ENCODE measurements at places on chromosomes 11 and 22. TPM values are rescaled to one million over a fixed set of nuclear protein-coding genes. Genes with fewer than 3 reads are reported as not detected.

DNA sequence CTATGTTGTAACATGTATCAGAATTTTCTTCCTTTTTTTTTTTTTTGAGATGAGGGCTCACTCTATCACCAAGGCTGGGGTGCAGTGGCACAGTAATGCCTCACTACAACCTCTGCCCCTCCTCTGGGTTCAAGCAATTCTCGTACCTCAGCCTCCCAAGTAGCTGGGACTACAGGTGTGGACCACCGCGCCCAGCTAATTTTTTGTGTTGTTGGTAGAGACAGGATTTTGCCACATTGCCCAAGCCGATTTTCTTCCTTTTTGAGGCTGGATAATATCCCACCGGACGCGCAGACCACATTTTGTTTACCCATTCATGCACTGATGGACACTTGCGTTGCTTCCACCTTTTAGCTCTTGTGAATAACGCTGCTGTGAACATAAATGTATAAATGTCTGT lies 97.0 kb downstream of the BRD1 start:
- no peak for DNase-seq

SLC15A3 gene
- total RNA-seq: 66.3 TPM

- DNase-seq: no peak
Observed at GRCh38 chr22:50000587-50001387, 11.8 kb downstream of the IL17REL start.

FERMT3 gene
- total RNA-seq: 1.6 TPM

FAT3 gene
- 41.0 TPM for total RNA-seq

TRIM77 gene
- total RNA-seq: not detected

- no peak for DNase-seq
Observed at GRCh38 chr22:47586946-47587345, 824.5 kb downstream of the TBC1D22A start.

- DNase-seq: no peak
Observed at GRCh38 chr11:104327861-104328511, 164.0 kb upstream of the PDGFD start.

GRCh38 chr11:5899534-5899933 lies 6.5 kb downstream of the OR52E5 start:
- DNase-seq: no peak

PHLDA2 gene
- 78.8 TPM for total RNA-seq

GRCh38 chr11:14967581-14968243 lies 4.4 kb downstream of the CALCA start:
- no peak for DNase-seq

DNA sequence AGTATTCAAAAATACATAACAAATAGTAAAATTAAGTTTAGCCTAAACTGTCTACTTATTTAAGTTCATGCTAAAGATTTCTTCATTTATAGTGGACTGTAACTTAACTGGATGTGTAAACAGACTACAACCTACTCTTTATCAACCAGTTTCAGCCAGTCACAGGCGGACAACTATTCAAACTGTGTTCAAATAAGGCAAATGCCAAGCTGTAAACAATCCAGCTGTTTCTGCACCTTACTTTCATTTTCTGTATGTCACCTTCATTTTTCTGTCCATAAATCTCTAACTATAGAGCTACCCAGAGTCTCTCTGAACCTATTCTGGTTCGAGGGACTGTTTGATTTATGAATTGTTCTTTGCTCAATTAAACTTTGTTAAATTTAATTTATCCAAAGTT lies 992.8 kb downstream of the DLG2 start:
- no peak for DNase-seq

- DNase-seq: no peak
Observed at GRCh38 chr11:110433393-110434333, 3.9 kb downstream of the FDX1 start.

CARD16 gene
- 2.0 TPM for total RNA-seq

CHRM1 gene
- total RNA-seq: not detected

NLRP10 gene
- total RNA-seq: 2.5 TPM

EXPH5 gene
- 7.9 TPM for total RNA-seq

- DNase-seq: no peak
Observed at GRCh38 chr11:118620529-118621070, 13.2 kb downstream of the PHLDB1 start.

DNA sequence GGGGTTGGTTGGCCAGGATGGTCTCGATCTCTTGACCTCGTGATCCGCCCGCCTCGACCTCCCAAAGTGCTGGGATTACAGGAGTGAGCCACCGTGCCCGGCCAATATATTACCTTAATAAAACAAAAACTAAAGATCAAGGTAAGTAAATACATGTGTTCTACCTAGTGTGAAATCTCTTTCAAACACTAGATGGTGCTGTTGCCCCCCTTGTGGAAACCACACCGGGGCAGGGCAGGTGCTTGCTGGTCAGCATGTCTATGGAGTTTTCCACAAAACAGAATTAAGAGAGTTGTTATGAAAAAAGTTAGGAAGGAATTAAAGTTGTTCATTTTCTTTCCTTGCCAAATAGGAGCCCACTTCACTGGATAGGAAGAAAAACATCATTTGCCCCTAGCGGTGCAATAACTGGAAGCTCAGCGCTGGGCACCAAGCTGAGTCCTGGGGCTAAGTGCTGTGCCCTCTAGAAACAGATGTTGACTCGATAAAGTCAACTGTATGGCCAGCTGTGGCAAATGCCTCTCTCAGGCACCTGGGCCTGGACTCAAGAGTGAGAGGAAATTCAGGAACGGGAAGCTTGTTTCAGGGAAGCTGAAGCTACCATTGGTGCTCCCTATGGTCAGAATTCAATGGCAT lies 6.3 kb upstream of the KCNJ5 start:
- DNase-seq: peak; percentile 27

DNA sequence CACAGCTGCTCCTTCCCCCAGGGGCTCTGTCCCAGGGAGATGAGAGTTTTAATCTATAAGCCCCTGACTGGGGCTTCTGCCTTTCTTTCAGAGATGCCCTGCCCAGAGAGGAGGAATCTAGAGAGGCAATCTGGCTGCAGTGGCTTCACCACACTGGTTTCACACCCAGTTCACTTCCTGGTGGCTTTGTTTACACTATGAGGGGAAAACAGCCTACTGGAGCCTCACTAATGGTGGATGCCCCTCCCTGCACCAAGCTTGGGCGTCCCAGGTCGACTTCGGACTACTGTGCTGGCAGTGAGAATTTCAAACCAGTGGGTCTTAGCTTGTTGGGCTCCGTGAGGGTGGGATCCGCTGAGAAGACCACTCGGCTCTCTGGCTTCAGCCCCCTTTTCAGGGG lies 21.5 kb upstream of the MMP1 start:
- no peak for DNase-seq

C11orf86 gene
- not detected for total RNA-seq

DNA sequence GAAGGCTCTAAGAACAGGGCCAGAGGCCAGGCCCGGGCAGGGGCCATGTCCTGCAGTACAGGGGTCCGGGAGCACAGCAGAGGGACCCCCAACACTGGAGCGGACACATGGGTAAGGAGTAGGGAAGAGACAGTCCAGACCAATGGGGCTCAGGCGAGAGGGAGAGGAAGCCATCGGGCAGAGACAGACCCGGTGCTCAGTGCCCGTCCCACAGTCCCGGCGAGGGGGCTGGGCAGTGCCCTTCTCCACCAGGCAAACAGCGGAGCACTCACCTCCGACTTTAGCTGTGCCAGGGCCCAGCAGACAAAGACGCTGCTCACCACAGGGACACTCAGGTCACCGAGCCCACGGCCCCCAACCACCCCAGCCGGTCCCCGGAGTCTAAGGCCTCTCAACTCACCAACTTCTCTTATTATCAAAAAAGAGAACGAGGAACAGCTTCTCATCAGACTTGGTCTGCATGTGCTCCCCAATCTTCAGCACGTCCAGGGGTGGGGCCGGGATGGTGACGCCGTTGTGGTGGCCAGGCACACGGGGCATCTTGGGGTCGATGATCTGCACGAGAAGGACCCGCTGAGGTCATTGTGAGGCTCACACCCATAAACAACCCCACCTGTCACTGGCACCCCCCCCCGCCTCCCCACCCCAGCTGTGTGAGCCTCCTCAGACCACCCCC lies 52.3 kb downstream of the BRD1 start:
- DNase-seq: no peak

CADM1 gene
- total RNA-seq: 491 TPM

DNA sequence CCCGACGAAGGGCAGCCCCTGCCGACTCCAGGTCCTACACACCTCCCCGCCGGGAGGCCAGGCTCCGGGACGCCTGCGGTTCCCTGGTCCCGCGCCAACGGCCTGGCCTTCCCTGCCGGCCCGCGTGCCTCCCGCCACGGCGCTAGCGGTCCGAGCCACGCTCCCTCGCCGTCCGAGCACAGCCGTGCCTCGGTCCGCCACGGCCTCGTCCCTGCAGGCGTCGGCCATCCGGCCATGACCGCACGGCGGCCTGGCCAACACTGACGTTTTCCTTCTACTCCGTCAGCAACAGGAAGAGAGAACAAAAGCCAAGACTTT lies 532 bp downstream of the EIF4G2 start:
- no peak for DNase-seq

GRCh38 chr11:116579857-116580727 lies 192.7 kb downstream of the BUD13 start:
- no peak for DNase-seq

- peak; percentile 28 for DNase-seq
Observed at GRCh38 chr22:38040953-38041759, 16.0 kb upstream of the PICK1 start.

GRCh38 chr11:75160220-75160757 lies 9.4 kb downstream of the SLCO2B1 start:
- DNase-seq: no peak

DNA sequence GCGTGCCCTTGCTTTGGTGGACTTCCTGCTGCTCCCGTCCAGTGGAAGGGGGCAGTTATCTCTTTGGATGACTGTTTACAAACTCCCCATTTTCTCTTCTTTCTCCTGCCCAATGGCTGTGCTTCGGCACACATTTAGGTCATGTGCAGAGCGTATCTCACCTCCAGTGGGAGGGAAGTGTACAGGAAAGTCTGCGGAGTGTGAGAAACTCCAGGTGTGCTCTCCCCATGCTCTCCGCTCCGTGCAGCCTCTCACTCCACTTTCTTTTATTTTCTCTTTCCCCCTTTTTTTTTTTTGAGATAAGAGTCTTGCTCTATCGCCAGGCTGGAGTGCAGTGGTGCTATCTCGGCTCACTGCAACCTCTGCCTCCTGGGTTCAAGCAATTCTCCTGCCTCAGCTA lies 11.9 kb upstream of the TEF start:
- no peak for DNase-seq

DNA sequence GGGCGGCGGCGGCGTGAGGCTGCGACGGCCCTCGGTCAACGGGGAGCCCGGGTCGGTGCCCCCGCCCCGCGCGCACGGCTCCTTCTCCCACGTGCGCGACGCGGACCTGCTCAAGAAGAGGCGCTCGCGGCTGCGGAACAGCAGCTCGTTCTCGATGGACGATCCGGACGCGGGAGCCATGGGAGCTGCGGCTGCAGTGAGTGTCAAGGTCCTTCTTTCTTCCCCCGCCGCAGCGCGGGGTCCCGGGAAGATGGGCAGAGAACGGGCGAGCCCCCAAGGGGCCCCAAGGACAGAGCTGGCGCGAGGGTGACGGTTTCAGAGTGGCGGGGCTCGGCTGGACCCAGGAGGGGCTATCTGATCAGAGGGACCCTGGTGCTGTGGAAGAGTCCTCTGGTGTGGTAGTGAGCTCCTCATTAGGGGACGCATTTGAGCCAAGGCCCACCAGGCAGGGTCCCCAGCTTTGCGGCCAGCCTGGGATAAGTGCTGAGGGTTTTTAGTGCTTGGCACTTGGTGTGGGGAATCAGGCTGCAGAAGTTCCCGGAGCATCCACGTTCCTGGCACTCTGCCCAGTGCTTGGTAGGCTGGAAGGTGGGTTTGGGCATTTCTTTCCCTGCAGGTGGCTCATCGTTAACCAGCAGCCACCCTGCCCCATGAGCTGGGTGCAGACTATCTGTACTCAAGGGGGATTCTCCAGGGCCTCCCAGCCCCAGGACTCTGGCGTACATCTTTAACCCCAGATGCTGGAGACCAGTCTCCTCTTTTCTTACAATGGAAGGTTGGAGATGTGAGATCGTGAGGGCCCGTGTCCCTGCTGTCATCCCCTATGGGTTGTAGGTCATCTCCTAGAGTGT lies 9.8 kb downstream of the EHBP1L1 start:
- no peak for DNase-seq

SPON1 gene
- total RNA-seq: 1.5 TPM

ARL2 gene
- total RNA-seq: 41.7 TPM

IFITM10 gene
- total RNA-seq: 5.1 TPM

IL10RA gene
- 0.12 TPM for total RNA-seq

- no peak for DNase-seq
Observed at GRCh38 chr11:117925198-117925925, 3.8 kb downstream of the TMPRSS13 start.

KLHL22 gene
- 14.0 TPM for total RNA-seq

- DNase-seq: peak; percentile 100
Observed at GRCh38 chr11:32034149-32034548, 56.7 kb upstream of the RCN1 start.

GRCh38 chr11:118596224-118597146 lies 10.9 kb upstream of the PHLDB1 start:
- no peak for DNase-seq

OR51I1 gene
- total RNA-seq: not detected

RAG1 gene
- 3.2 TPM for total RNA-seq

GRCh38 chr11:118045191-118045590 lies 31.7 kb upstream of the TMPRSS4 start:
- DNase-seq: no peak

DNA sequence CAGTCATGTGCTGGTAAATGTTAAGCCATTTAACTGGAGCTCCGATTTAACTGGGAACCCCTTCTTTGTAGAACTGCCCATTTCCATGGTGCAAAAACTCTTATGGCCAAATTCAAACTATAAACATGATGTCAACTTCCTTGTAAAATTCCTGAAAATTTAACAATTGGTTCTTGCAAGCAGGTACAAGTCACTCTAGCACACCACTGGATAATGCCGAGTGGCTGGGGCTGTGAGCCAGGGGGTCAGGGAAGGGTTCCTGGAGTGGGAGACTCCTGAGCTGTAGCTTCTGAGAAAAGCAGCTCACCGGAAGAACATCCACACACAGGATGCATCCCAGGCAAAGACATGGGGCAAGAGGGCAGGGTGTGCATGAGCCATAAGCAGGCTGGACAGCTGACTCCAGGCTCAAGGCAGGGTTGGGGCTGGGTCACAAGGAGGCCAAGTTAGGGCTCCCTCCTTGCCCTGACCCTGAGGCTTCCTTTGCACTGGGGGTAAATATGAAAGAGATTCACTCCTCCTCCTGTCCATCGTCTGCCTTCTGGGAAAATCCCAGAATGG lies 18.2 kb downstream of the P2RY2 start:
- no peak for DNase-seq

- DNase-seq: no peak
Observed at GRCh38 chr11:80188076-80188627, 747.3 kb upstream of the TENM4 start.

ACCSL gene
- not detected for total RNA-seq

- DNase-seq: peak; percentile 16
Observed at GRCh38 chr11:9922806-9923205, 258.9 kb downstream of the SWAP70 start.
